Neural crest cell (in vitro differentiated cells): ENCODE measurements at places on chromosomes 5 and 9. TPM values are rescaled to one million over a fixed set of nuclear protein-coding genes. Genes with fewer than 3 reads are reported as not detected.

F2RL1 gene
- 0.20 and 0.30 TPM in 2 replicates for total RNA-seq

CKS2 gene
- total RNA-seq: 174 and 184 TPM in 2 replicates

FUT7 gene
- total RNA-seq: 0.14 TPM in 1 of 2 replicates, not detected in the other

- H3K27ac ChIP-seq: no peak overlapping the region
- peaks cover 11% of the 10 kb centered on the region for H3K4me1 ChIP-seq
- peaks cover 26% of the 10 kb centered on the region for H3K27me3 ChIP-seq
- H3K4me3 ChIP-seq: no peak overlapping the region
Measured at GRCh38 chr5:175572886-175573285, 85.0 kb upstream of the HRH2 start.

- no peaks in the 10 kb centered on the region for H3K4me1 ChIP-seq
- DNase-seq: no peak
- H3K27ac ChIP-seq: peak overlapping the region; percentile 1
Measured at GRCh38 chr5:7347377-7347776, 48.6 kb upstream of the ADCY2 start.

- no peak for DNase-seq
- H3K27ac ChIP-seq: no peak overlapping the region
- no peaks in the 10 kb centered on the region for H3K36me3 ChIP-seq
- H3K27me3 ChIP-seq: no peaks in the 10 kb centered on the region
- H3K4me3 ChIP-seq: no peak overlapping the region
Measured at GRCh38 chr9:115691693-115692092, 461.9 kb upstream of the PAPPA start.

- peaks cover 38% of the 10 kb centered on the region for H3K4me1 ChIP-seq
- no peaks in the 10 kb centered on the region for H3K27me3 ChIP-seq
- no peak overlapping the region for H3K4me3 ChIP-seq
- peaks cover 20% of the 10 kb centered on the region for H3K36me3 ChIP-seq
Measured at GRCh38 chr9:124353811-124354274, 61.4 kb downstream of the PSMB7 start.

DNA sequence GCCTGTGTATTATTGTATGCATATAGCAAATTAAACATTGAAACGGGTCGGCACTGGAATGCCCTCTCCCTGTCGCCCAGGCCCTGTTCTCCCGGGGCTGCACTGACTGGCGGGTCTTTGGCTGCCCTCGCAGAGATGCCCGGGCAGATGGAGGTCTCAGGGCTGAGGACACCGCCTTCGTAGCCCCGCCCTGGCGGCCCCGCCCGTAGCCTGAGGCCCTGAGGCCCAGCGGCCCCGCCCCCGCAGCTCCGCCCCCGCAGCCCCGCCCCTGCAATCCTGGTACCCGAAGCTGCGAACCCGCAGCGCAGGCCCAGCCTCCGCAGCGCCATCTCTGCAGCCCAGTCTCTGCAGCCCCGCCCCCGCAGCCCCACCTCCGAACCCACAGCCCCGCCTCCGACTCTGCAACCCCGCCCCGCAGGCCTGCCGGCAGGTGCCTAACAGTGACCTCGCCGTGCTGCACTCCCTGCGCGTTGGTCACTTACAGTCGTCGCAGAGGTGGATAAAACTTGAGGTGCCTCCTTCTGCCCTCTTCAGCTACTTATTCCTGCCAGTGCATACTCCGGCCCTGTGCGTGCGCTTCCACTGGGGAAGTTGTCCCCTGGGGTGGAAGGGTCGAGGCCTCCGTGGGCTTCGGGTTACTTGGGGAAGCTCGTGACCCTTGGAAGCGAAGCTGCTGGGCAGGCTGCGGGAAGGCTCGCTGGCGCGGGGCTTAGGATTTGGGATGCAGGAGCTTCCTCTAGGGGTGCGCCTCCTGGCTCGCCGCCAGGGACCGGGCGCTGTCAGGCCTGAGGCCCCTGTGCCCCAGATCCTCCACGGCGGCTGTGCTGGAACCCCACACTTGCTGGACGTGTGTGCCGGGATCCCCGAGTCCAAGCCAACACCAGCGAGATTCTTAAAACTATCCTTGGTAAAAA, 72.3 kb downstream of the ICE1 start:
- H3K36me3 ChIP-seq: no peaks in the 10 kb centered on the region
- H3K4me1 ChIP-seq: peaks cover 33% of the 10 kb centered on the region
- peak; percentile 44 for DNase-seq
- peaks cover 24% of the 10 kb centered on the region for H3K27me3 ChIP-seq
- H3K4me3 ChIP-seq: no peak overlapping the region

GRCh38 chr5:62328772-62329491, 22.9 kb downstream of the KIF2A start:
- peaks cover 5% of the 10 kb centered on the region for H3K36me3 ChIP-seq
- no peak overlapping the region for H3K4me3 ChIP-seq
- no peaks in the 10 kb centered on the region for H3K27me3 ChIP-seq
- no peak overlapping the region for H3K27ac ChIP-seq

DNA sequence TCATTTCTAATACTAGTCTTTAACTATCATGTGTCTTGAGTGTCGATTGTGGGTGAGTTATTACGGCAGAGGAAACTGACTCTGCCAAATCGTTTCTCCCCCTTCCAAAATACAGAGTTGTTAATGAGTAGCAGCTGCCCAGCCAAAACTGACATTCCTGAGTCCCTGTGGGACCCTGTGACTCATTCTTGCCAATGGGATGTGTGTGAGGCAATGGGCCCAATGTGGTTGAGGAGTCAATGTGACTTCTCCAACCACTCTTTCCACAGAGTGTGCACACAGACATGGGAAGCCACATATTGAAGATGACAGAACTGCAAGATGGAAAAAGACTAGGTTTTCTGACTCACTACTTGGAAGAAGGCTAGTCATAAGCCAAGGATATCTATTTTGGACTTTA, 434.7 kb downstream of the DTWD2 start:
- no peaks in the 10 kb centered on the region for H3K36me3 ChIP-seq
- H3K4me1 ChIP-seq: peaks cover 7% of the 10 kb centered on the region
- no peak overlapping the region for H3K4me3 ChIP-seq

DNA sequence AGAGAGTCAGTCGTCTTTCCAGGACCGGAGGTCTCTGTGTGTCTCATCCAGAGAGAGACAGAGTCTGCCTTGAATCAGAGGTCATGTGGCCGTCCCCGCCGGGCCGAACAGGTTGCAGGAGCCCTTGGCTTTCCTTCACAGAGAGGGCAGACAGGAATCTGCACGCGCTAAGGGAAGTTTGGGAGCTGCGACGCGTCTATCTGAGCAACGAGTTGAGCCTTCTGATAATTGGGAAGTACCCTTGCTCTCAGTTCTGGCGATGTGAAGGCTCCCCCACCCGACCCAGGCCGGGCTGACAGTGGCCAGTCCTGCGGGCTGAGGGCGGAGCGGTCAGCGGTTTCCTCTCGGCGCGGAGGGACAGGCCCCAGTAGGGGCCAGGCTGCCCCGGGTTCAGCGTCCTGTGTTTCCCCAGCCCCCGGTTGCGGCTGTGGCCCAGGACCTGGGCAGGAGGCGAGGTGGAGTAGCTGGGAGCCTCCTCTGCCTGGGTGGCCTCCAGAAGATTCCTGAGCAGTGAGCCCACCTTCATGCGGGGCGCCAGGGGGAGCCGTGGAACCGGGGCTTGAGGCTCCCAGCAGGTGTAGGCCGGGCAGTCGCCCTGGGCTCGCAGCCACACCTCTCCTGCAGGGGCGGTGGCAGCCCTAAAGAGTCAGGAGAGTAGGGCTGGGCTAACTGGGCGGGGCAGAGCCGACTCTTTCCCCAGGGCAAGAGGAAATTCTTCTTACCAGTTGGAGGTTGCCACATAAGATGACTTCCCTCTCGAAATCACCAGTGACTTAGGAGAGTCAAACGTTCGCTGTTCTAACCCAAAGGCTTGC, 13.9 kb downstream of the NR2F1 start:
- peaks cover 49% of the 10 kb centered on the region for H3K4me1 ChIP-seq
- H3K36me3 ChIP-seq: peaks cover 35% of the 10 kb centered on the region
- H3K27me3 ChIP-seq: peaks cover 57% of the 10 kb centered on the region
- no peak overlapping the region for H3K4me3 ChIP-seq
- peak overlapping the region; percentile 65 for H3K27ac ChIP-seq
- no peak for DNase-seq

DNA sequence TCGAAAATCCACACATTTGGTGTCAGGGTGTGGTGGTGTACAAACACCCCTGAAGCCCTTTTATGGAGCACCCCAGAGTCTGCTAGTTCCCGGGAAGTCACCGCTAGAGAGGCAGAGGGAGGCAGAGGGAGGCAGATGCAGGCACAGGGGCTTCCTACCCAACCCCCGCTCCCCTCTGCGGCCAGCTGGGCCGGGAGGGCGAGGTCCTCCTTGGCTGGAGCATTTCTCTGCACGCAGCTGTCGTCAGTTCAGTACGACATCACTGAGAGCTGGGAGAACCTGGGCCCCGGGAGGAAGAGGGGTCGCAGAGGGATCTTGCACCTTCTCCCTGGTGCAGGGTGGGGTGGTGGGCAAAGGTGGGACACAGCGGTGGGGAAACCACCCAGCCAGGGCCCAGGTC, 15.8 kb upstream of the UBAC1 start:
- peaks cover 3% of the 10 kb centered on the region for H3K27me3 ChIP-seq
- H3K4me1 ChIP-seq: peaks cover 8% of the 10 kb centered on the region

DNA sequence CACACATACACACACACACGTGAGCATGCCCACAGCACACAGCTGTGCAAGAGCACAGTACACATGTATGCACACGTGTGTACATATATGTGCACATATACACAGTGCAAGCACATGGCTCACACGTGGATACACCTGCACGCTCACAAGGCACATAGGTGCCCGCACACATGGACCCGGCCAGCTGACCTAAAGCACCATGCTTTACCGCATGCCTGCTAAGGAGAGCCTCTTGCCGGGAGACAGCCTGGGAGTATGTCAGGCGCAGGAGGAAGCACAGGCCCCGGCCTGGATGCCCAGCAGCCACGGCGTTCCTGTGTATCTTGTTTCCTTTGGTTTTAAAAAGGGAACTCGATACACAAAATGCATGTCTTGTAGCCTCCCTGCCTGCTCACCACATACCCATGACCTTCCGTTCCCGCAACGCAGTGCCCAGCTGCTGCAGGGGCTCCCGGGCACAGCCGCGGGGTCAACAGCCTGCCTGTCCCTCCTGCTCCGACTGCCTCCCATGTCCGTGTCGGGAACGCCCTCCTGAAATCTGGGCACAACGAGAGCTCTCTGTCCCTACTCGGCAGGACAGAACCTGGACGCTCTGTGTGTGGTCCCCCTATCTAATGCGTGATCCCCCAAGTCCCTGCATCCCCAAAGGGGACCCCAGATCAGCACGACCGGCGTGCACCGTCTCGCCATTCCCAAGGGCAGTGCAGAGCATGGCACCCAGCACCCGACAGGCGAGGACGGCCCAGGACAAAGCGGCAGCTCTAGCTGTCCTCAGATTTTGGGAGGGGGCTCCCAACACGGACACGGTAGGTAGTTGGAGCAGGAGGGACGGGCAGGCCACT, 3.6 kb downstream of the SLC12A7 start:
- no peak for DNase-seq
- H3K27me3 ChIP-seq: no peaks in the 10 kb centered on the region
- H3K36me3 ChIP-seq: no peaks in the 10 kb centered on the region
- H3K27ac ChIP-seq: no peak overlapping the region
- peaks cover 18% of the 10 kb centered on the region for H3K4me1 ChIP-seq
- peak overlapping the region; percentile 56 for H3K4me3 ChIP-seq

GRCh38 chr9:6052293-6052919, 37.0 kb upstream of the RANBP6 start:
- H3K27me3 ChIP-seq: peaks cover 19% of the 10 kb centered on the region
- H3K4me3 ChIP-seq: no peak overlapping the region
- no peak for DNase-seq
- H3K27ac ChIP-seq: no peak overlapping the region
- H3K36me3 ChIP-seq: no peaks in the 10 kb centered on the region

DNA sequence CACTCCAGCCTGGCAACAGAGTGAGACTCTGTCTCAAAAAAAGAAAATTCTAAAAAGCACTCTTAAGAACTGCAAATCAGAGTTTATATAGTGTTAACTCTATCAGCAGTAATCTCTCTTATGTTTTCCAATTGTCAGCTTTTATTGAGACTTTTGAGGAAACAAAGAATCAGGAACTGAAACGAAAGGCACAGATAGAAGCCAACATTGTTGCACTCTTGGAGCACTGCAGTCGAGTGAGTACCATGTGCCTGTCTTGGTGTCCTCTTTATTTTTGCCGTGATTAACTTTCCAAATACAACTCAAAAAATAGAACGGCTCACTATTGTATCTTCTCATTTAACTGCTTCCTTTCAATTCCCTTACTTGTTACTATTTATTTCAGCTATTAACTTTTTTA, 41.7 kb upstream of the LRRC19 start:
- H3K4me3 ChIP-seq: no peak overlapping the region
- H3K4me1 ChIP-seq: no peaks in the 10 kb centered on the region
- H3K27me3 ChIP-seq: no peaks in the 10 kb centered on the region
- H3K36me3 ChIP-seq: peaks cover 15% of the 10 kb centered on the region
- DNase-seq: no peak
